ENCODE measurements at places on chromosomes 6 and 20.

DNA sequence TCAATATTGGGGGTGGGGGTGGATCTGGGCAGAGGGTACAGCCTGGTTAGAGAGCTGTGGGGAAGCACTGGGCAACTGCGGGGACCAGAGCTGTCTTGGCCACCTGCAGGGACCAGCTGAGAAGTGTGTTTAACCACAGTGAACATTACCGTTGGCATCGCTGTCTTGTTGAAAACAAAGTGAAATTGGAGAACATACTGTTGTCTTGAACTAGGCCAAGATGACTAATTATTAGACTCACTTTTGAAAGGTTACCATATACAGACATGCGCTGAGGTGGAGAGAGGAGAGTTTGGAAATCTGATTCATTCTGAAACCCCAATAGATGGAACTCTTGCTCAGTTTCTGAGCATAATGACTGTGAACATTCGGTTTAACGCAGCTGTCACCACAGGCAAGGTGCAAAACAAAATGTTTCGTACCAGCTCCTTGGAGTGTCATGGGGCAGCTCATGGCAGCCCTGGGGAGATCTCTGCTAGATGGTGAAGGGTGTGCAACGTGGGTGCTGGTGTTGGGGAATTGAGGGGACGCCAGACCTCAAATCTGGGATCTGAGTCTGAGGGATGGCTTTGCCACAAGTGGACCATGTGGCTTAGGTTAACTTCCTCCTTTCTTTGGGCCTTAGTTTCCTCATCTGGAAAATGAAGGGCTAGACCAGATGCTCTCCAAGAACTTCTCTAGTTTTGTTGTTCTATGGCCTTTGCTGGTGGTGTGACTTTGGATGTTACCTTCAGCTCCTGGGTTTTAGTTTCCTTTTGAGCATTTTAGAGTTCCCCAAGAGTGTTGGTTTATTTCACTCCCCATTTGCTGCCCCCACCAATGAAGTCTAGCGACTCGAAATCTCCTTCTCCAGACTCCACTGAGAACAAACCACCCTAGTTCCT, 24.6 kb upstream of the GTSF1L start:
- peak; percentile 82 for DNase-seq

DNA sequence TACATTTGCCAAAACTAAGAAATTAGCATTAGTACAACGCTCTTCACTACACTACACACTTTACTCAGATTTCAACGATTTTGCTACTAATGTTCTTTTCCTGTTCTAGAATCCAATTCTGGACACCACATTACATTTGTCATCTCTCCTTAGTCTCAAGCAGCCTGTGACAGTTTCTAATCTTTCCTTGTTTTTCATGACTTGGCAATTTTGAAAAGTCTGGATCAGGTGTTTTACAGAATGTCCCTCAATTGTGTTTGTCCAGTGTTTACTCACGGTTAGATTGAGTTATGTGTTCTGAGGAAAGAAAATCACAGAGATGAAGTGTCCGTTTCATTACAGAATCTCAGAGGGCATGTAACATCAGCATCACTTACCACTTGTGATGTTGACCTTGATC, 372.6 kb downstream of the TFAP2A start:
- DNase-seq, result no peak

DNA sequence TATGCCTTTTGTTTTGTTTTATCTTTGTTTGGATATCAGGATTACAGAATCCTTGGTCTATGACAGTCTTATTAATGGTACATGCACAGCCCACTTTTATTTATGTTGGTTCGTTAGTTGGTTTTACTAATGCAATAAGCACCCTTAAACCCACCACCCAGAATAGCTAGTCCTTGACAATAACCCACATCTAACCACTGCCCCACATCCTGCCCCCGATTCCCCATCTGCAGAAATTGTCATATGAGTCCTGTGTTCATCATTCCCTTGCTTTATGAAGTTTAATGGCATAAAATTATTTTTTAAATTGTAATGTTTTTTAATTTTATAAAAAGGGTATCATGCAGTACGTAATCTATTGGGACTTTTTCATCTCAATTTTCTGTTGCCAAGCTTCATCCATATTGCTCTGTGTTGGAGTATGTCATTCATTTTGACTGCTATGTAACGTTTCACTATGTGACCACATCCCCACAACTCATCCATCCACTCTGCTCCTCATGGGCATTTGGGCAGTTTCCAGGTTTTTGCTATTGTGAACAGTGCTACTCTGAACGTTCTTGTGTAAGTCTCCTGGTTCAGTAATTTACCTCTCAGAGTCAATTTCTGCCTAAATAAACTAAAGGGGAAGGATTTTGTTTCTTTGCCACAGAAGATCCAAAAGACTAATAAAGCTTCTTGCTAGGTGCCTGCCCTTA, 150.4 kb downstream of the MRPL14 start:
- DNase-seq, result no peak

- DNase-seq, result peak; percentile 54
These were observed 38.2 kb downstream of the NFYA start for GRCh38 chr6:41111017-41111416.

- DNase-seq, result peak; percentile 79
These were observed 442.3 kb downstream of the HAO1 start for GRCh38 chr20:7497985-7498384.

DNA sequence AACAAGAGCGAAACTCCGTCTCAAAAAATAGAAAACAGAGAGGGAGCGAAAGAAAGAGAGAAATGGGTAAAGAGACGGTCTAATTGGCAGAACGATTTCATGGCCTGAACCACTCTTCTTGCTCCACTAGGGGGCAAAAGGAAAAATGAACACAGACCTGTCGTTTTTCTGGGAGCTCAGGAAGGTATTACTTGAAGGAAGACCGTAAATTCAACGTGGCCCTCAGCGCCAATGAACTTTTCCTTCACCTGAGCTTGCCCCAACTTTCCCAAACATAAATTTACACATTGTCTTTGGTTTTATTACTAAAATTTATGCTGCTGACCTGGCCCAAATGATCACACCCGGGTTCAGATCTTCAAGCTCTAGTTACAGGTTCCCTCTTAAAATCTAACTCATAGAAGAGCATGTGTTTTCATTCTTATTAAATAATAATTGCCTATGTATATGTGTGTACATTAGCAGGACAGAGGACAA, 67.3 kb downstream of the ATP9A start:
- peak; percentile 79 for DNase-seq

DNA sequence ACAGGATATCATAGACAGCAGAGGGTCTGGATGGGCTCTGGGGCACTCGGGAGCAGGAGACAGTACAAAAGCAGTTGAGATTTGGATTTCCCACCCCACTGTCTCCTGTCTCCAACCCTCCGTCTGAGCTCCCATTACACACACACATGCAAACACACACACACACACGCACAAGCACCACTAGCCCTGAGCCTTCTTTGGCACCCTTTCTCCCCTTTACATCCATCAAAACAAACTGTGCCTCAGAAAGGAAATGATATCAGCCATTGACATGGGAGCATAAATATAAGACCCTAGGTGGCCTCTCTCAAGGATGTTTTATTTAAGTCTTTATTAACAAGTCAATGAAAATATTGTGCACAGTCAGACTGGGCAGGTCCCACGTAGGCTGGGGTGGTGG, 17.5 kb downstream of the TTBK1 start:
- DNase-seq, result no peak

- DNase-seq, result no peak
These were observed 102.6 kb downstream of the C6orf118 start for GRCh38 chr6:165206798-165207197.

- DNase-seq, result no peak
These were observed 140.9 kb downstream of the EYS start for GRCh38 chr6:65566117-65566516.

- no peak for DNase-seq
These were observed 22.1 kb downstream of the PBOV1 start for GRCh38 chr6:138196122-138196738.

GRCh38 chr6:170417881-170418280, 111.3 kb downstream of the FAM120B start:
- no peak for DNase-seq

DNA sequence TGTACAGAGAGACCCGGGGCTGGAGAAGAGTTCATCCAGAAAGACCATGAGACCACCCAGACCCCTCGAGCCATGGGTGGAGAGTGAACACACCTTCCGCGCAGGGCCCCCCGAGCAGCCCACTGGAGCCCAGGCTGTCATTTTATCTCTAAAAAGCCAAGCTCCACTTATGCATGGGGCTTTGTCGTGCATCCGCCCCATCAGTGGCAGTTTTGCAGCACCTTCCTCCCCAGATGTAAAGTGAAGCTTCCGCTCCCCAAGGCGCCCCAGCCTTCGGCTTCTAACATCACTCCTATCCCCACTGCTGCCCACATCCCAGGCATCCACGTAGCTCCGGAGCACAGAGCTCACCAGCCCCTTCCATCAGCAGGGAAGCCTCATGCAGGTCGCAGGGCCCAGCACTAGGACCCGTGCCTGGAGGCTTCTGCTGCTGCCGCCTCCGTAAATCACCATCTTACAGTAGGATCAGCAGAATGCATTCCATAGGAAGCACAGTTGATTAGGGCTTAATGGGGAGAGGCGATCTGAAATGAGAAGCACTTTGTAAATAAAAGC, 301.1 kb downstream of the TAF4 start:
- DNase-seq, result no peak

DNA sequence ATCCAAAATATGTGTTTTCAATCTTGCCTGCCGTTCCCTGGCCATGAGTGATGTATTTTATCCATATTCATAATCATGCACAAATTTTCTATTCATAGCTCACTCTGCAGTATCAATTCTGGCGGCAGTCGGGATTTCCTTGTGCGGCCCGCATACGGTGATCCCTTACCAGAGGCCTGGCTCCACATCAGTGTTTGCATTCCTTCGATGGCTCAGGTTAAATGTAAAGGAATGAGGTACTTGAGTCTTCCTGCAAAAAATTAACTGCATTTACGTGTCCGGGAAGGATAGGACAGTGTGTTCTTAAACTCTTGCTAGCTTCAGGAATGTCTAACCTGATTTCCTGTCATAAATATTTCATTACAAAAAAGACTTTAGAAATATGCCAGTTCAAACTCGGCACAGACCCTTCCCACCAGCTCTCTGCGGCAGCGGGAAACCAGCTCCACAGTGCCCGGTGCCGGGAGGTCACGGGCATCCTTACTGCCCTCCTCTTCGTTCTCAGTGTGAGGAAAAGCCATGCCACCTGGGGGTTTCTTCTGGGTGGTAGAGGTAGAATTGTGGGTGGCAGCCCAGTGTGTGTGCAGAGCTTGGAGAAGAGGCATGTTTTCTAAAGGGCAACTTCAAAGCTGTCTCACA, 154.5 kb downstream of the MOXD1 start:
- no peak for DNase-seq

DNA sequence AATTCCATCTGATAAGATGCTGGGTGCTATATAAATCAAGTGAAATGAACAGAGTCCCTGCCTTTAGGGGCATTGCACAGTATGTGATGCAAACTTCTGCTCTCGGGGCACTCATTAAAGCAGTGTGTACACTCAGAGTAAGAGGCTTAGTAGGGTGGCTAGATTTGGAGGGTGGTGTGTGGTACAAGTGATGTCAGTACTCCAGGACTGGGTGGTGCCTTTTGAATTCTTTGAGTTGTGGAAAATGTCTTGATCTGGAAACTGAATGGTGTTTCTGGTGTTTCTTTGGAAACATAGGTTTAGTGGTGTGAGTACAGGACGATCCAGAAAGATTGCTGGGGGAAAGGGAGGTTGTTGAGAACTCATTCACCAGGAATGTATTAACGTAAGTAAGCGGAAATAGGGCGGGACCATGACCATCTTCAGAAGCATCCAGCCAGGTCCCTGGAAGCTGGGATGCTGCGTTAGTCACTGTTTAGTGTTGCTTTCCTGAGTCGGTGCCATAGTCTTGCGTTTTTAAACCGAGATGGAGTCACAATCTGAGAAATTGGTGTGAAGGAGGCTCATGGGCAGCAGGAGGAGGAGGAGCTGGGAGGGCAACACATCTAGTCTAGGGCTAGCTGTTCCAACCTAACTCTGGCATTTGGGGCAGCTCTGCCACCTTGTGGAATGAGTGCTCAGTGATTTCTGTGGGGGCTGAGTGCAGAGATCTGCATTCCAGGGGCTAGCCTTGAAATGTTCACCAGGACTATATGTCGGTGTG, 70.3 kb downstream of the SCAND1 start:
- peak; percentile 99 for DNase-seq

- DNase-seq, result no peak
These were observed 85.4 kb downstream of the GRIK2 start for GRCh38 chr6:101478891-101479290.

- DNase-seq, result no peak
These were observed at the start of gene NKX2-2 for GRCh38 chr20:21513881-21514540. TSS of gene NKX2-2 (minus strand) at chr20:21514064. CDS start at chr20:21513669, 395 bp downstream.

- DNase-seq, result no peak
These were observed 78.7 kb upstream of the AFDN start for GRCh38 chr6:167748046-167748445.

DNA sequence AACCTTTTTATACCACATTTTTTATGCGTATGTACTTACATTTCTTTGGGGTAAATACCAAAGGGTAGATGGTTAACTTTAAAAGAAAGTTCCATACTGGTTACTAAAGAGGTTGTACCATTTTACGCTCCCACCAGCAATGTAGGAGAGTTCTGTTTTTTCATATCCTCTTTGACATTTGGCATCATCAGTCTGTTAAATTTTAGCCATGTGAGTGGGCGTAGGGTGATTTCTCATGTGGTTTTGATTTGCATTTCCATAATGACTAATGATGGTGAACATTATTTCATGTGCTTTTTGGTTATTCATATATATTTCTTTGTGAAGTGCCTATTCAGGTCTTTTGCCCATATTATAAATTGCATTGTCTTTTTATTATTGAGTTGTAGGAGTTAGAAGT, 194.2 kb downstream of the PRL start:
- DNase-seq, result no peak

GRCh38 chr20:38046572-38046971, 13.0 kb downstream of the RPRD1B start:
- DNase-seq, result no peak

DNA sequence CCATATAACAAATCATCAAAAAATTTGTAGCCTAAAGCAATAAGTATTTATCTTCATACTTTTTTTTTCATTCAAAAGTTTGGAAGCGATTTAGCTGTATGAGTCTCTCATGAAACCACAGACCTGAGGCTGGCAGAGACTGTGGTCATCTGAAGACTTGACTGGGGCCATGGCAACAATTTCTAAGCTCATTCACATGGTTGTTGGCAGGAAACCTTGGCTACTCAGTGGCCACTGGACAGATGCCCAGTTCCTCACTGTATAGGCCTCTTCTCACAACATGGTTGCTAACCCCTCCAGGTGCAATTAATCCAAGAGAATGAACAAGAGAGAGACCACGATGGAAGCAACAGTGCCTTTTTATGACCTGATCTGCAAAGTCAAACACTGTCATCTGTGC, 235.9 kb downstream of the BTBD3 start:
- DNase-seq, result no peak

Data from RWPE1 (cell line).